ENCODE measurements at places on chromosomes 4 and X.

- no peak for DNase-seq
These were observed 1016.7 kb upstream of the LCORL start for GRCh38 chr4:19038231-19038630.

DNA sequence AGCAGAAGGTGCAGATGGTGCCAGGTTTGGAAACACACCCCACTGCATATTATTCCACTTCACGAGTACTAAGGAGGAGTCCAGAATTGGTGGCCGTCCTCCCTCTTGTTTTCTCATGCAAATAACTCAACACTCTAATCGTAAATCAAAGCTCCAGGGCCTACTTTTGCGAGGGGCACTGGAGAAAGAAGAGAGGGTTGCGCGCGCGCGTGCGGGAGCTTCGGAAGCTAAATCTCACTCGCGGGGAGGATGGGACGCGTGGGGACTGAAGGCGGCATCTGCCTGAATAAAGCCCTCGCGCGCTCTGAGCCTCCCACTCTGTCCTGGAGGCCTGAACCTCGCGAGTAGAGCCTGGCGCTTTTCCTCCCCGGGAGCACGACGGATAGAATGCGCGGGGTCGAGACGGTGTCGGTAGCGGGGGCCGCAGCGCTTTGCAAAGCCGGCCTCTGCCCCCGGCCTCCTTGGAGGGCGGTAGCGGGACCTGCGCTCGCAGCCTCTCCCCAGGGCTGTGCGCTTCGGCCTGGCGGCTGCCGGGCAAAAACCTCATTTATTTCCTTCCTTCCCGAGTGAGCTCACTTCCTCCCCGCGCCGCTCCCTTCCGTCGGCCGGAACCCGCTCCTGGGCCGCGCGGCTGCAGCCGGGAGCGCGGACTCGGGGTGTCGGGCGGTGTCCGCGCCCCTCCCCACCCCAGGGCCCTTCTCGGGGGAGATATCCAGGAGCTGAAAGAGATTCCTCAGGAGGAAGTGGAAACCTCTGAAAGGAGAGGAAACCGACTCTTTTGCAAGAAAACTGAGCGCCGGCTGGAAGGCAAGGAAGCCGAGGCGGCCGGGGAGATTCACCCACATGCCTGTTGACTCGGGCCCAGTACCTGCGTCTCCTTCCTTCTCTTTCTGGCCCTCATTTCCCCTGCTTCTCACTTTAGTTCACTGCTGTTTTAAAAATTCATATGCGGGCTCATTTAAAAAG, 20.7 kb downstream of the HAND2 start:
- DNase-seq, result no peak

GRCh38 chrX:65407157-65407626, 127.4 kb downstream of the LAS1L start:
- no peak for DNase-seq

DNA sequence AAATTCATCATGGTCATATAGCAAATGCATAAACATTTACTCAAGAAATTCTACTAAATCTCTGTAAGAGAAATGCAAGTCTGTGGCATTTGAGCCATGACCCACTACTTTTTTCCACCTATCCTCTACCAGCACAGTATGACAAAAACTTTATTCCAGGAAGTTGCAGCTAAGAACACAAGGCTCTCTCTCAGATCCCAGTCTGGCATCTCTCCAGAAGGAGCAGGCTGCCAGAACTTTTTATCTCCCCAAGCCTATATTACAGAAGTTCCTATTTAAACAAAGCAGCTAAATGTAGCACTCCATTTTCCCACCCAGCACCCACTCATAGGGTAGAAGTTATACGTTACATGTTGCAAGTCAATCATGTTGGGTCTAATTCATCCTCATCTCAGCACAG, 49.3 kb upstream of the EPGN start:
- DNase-seq, result no peak

DNA sequence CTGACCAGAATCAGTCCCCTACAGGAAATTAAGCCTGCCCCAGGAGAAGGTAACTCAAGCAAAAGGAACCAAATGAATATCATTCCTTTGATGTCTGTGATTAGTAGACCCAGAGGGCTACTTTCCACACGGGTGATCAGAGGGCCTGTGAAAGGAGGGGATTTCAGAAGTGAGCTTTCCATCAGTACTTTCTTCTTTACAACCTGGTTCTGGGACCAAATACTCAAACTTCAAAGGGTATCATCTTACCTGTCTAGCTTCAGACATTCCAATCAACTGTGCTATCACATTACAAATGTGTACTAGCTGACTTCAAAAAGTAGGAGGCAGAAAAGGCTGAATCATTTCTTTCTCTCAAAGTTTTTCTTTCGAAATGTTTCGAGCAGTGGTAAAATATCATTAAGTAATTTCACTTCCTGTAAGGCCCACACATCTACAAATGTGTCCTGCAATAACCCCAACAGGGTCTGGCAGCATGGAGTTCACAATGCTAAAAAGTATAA, 23.9 kb downstream of the ACSL4 start:
- DNase-seq, result no peak

DNA sequence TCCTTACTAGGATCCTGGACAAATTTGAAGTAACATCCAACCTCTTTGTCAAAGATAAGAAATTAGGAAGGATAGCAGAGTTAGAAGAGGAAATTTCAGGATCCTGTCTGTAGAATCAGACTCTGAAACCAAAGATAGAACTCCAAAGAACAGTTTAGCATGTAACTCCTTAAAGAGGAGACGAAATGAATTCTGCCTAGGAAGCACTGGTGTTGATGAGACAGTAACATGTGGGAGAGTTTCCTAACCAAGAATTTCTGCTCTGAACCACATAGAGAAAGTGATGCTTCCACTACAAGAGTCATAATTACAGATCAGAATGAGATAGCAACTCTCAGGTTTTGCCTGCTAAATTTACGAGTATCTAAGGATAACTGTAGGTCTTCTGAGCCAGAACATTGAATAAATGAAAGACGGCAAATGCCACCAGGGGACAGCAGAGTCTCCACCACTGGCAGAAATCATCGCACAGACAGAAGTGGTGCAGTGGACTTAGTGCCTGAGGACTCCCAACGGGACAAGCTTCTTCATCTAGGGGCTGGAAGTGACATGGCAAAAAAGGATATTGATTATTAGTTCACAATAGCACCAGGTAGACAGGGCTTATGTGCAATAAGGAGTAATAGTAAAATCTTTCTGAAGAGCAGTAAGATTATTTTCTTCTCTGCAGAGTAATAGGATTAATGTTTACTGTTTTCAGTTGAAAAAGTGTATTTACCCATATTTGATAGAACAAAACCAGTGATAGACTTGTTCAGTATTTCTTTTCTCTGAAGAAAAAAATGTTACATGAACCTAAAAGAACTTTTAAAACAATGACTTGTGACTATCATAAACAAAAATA, 6.7 kb upstream of the PPID start:
- peak; percentile 32 for DNase-seq

DNA sequence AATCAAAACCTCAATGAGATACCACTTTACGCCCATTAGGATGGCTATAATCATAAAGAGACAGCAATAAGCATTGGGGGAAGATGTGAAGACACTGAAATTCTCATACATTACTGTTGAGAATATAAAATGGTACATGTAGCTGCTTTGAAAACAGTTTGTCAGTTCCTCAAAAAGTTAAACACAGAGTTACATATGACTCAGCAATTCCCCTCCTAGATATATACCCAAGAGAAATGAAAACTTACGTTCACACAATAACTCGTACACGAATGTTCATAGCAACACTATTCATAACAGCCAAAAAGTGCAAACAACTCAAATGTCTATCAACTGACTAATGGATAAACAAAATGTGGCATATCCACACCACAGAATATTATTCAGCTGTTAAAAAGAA, 36.6 kb downstream of the PHF8 start:
- DNase-seq, result no peak

DNA sequence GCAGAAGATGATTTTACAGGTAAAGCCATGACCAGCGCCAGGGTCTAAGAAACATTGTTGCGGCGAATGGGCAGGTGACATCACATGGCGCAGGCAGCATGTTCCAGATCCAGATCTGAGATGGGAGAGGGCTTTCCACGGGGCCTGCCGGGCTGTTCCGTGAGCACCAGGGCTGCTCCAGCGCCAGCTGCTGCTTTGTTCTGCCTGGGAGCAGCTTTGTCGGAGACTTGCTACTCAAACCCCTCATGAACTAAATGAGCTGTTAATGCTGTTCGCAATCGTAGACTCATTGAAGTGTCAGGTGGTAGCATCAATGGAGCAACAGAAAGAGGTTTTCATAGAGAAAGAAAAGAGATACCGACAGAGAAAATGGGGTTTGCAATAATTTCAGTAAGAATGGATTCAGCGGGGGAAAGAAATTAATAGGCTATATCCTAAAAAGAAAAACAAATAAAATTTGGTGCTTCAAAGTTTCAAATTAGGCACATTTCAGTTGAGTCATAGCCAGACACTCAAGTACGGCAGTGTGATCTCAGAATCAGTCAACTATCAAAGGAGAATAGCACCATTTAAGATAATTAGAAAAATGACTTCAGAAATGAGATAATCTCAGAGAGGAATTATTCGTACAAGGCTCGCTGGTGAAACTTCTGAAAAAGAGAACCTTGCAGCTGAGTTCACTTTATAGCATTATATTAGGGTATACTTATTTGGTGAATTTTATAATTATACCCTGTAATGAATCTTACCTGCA, 23.9 kb downstream of the SORBS2 start:
- no peak for DNase-seq

- no peak for DNase-seq
These were observed 58.7 kb upstream of the MAML3 start for GRCh38 chr4:140212646-140213045.

GRCh38 chr4:164108971-164109370, 614.5 kb downstream of the TMA16 start:
- DNase-seq, result no peak

- no peak for DNase-seq
These were observed 75.9 kb downstream of the QRFPR start for GRCh38 chr4:121304893-121305292.

GRCh38 chr4:88144866-88145300, 13.6 kb downstream of the ABCG2 start:
- DNase-seq, result no peak

GRCh38 chr4:102341201-102341600, 4.1 kb downstream of the SLC39A8 start:
- DNase-seq, result no peak

DNA sequence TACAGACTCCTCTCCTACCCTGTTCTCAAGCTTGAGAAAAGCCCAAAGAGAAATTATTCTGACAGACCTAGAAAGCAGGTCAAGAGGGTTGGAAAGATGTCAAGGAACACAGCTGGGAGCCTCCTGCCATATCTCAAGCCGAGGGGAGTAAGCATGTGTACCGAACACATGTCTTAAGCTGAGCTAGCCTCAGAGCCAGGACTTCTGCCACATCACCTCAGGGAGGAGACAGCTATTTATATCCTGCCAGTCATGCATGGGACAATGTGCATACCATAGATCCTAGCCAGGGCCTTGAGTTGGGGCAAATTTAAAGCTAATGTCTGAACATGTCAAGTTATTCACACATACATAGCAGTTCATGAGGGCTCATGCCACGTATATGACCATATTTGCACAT, 11.8 kb downstream of the TMEM31 start:
- DNase-seq, result no peak

DNA sequence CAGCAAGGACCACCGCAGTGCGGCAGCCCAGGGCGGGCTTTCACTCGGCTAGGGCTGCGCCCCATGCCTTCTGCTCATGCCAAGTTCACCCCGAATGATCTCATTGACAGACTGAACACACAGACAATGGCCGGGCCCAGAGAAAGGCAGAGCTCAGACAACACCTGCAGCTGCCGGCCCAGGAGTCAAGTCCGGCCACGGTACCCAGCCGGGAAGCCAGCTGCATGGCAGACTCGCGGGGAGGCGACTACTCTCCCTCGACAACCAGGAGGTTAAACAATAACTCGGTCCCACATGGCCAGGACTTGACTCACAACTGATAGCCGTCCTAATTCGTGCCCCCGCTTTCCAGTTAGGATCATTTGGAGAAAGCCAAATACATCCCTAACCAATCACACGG, 50.4 kb downstream of the ABLIM2 start:
- no peak for DNase-seq

All from T-helper 9 cell (primary cell).